ENCODE measurements at places on chromosomes 16 and 17.

DNA sequence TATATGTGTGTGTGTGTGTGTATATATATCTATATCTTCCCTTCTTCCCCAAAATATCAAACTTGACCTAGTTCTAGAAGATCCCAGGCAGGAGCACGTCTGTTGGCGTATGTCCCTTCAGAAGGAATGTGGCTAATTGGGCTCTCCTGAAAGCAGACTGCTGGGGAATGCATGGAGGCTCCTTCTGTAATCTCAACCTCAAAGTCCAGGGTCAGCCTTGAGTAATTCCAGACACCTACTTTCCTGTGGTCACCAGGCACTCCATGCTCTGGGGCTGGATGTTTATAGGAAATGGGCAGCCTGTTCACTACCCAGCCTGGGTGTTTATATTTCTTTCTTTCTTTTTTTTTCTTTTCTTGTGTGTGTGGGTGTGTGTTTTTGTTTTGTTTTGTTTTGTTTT lies 13.4 kb downstream of the BCO1 start:
- DNase-seq, result no peak

GRCh38 chr16:77993111-77993985 lies 29.0 kb upstream of the CLEC3A start:
- no peak for DNase-seq

- DNase-seq, result peak; percentile 59
Measured at GRCh38 chr16:1002399-1003166, 21.0 kb downstream of the SOX8 start.

GRCh38 chr17:74842599-74843351 lies 16.9 kb downstream of the GRIN2C start:
- no peak for DNase-seq

DNA sequence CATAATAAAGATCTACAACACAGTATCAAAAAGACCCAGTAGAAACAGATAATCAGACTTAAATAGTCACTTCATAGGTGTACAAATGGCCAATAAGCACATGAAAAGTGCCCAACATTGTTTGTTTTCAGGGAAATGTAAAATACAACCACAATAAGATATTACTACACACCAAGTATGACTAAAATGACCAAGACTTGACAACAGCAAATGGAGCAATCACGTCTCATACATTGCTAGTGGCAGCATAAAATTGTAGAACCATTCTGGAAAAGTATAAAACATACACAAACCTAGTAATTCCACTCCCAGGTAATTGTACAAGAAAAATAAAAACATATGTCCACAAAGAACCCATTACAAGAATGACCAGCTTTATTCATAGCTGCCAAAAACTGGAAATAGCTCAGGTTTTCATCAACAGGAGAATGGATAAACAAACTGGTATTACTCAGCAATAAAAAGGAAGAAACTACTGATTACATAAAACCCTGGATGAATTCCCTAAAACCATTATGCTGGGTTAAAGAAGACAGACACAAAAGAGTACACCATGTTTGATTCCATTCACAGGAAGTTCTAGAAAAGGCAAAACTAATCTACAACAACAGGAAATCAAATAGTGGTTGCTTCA lies 85.6 kb downstream of the TTC19 start:
- no peak for DNase-seq

DNA sequence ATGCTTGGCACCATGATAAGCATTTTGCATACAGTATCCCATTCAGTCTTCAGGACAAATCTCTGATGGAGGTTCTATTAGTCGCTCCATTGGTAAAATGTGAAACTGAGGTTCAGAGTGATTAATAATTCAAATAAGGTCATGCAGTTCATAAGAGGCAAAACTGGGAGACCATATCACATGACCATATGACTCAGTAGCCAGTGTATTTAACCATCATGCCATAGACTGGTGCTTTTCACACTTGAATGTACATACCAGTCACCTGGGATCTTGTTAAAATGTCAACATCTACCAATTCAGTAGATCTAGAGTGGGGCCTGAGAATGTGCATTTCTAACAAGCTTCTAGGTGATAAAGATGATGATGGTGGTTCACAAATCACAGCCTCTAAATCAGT lies 4.3 kb downstream of the ACSM3 start:
- no peak for DNase-seq

Data from stimulated activated CD4-positive, alpha-beta T cell treated with anti-CD3 and anti-CD28 coated beads, Interleukin-1b, Interleukin-23, amount 100 ng/mL, for 1 hour (primary cell).